Left renal cortex interstitium (tissue), 4 donors: ENCODE measurements at places on chromosomes 6 and 20. TPM values are rescaled to one million over a fixed set of nuclear protein-coding genes. Genes with fewer than 3 reads are reported as not detected.

ROMO1 gene
- polyA plus RNA-seq: 99.5 TPM

TSBP1 gene
- polyA plus RNA-seq: 0.24 TPM

- DNase-seq: no peak
Measured at GRCh38 chr6:43502666-43503065, 7.5 kb downstream of the LRRC73 start.

IGF2R gene
- 67.8 TPM for polyA plus RNA-seq

GRCh38 chr6:5308066-5308465 lies 46.8 kb downstream of the FARS2 start:
- no peak for DNase-seq

CGA gene
- 2.4 TPM for polyA plus RNA-seq

THBD gene
- polyA plus RNA-seq: 4.8 TPM

DNA sequence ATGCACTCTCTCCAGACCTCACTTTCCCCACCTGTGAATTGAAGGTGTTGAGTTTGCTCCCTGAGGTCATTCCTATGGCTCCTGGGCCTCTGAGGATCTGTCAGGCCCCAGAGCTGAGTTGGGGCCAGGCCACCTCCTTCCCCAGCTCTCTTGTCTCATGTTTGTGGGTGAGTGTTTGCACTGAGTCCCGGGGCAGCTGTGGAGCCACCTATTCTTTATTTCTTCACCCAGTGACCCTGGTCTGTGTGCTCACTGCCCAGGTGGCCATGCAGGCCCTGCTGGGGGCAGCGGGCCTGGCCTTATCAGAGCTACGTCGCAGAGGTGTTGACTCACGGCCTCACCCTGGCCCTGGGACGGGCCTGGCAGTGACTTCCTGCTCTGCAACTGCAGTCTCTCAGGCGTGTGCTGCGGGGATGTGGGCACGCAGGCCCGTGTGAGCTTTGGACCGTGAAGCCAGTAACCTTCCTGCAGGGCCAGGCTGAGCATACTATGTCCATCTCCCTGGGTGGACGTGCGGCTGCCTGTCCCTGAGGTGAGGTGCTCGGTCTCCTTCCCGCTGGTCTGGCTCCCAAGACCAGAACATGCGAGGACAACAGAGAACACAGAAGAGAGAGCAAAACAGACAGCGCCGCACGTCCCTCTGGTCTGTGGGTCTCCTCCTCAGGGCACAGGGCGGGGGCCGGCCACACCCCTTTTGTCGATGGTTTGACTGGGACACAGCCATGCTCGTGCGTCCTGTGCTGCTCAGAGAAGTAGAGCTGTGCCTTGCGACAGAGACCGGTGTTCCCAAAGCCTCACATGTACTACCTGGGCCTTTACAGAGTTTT lies 12.1 kb downstream of the TMEM181 start:
- DNase-seq: no peak

RAMACL gene
- polyA plus RNA-seq: 0.27 TPM

GRCh38 chr6:83190626-83191025 lies 2.4 kb downstream of the PGM3 start:
- no peak for DNase-seq

GRCh38 chr6:108336971-108337370 lies 42.1 kb downstream of the AFG1L start:
- no peak for DNase-seq

OSBPL2 gene
- polyA plus RNA-seq: 26.7 TPM

DNA sequence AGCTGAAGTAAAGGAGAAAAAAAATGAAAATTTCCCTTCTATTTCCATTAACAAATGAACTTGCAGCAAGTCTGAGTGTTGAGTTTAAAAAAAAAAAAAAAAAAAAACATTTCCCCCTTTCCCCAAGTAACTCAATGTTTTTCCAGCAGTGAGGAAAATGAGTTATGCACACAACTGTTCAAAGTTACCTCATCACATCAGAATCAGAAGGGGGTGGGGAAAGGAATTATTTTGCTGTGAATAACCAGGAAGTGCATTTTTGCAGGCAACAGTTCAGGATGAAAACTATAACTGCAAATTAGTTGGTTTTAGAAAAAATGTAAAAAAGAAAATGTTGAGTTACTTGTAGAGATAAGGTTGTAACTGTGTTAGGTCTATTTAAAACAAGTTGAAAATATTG lies 568.9 kb upstream of the CITED2 start:
- peak; percentile 49 for DNase-seq

DNA sequence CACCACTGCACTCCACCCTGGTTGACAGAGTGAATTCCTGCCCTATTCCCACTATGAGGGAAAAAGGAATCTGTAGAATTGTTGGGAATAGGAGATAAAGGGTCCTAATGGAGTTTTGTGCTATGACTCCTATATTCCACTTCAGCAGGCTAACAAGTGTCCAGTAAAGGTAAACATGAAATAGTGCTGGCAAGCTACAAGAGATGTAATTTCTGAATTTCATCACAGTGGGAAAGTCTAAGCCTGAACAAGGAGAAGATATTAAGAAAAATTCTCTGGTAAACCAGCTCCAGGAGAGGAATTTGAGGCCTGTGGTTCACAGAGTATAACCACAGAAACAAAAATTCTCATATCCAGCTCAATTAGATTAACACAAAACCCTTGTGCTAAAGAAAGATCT lies 10.3 kb upstream of the C6orf58 start:
- DNase-seq: no peak

- no peak for DNase-seq
Measured at GRCh38 chr6:157690441-157691210, 132.4 kb upstream of the SNX9 start.

DNA sequence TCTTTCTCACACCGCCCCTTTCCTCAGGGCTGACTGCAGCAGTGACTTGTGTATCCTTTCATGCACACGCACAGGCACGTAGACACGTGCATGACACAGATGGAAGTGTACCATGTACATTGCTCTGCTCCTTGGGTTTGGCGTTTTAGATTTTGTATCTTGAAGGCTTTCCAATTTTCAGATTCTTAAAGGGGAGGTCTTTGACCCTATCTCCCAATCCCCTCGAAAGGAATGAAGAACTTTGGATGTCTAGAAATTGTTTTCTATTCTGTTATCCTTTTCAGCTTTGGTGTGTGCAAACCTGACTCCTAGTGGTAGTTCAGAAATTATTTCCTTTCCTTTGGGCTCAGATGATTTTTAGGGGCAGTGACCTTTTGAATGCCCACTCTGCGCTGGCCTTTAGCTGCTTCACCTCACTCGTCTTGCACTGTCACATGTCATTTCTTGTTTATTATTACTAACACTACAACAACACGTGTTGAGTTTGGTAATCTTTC lies 63.0 kb downstream of the HIVEP1 start:
- no peak for DNase-seq

GRCh38 chr6:140744659-140745320 lies 1370.3 kb upstream of the CITED2 start:
- no peak for DNase-seq

RGS17 gene
- polyA plus RNA-seq: 3.6 TPM

ADAT2 gene
- polyA plus RNA-seq: 8.7 TPM

BPIFA1 gene
- polyA plus RNA-seq: not detected

CDSN gene
- not detected for polyA plus RNA-seq

- no peak for DNase-seq
Measured at GRCh38 chr20:62361799-62362589, 5.1 kb downstream of the LAMA5 start.

BHLHE23 gene
- polyA plus RNA-seq: not detected

DNA sequence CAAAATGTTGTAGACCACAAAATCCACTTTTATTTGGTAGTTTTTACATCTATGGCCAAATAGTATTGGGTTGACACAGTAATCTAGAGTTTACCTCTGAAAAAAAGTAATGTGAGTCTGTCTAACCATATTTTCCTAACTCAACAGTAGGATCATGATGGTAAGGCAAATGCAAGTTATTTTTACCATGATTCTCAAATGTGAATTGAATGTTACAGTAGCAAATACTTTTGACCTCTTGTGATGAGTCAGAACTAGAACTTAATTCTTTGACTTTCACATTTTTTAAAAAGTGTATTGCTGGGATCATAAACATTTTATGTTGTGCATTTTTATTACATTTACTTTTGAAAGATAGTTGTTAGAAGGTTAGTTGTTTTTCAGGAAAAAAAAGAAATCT lies 22.0 kb downstream of the RNF146 start:
- no peak for DNase-seq

- DNase-seq: no peak
Measured at GRCh38 chr6:32692019-32692418, 25.6 kb upstream of the HLA-DQB1 start.

DNA sequence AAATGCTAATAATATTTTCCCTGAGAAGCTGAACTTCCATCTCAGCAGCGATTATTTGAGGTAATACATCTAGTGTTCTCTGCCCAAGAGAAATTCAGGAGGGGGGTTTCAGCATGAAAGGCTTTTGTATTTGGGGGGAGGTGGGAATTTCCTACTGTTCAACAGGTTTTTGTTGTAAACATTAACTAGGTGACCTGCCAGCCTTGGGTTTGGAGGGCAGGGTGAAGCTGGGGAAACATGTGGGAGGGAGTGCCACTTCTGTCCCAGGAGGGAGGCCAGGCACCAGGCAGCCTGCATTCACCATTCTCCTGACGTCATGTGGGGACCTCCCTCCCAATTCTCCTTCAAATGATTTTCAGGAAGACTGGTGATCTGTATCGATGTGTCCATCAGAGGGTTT lies 37.7 kb upstream of the PKHD1 start:
- DNase-seq: peak; percentile 56

DNA sequence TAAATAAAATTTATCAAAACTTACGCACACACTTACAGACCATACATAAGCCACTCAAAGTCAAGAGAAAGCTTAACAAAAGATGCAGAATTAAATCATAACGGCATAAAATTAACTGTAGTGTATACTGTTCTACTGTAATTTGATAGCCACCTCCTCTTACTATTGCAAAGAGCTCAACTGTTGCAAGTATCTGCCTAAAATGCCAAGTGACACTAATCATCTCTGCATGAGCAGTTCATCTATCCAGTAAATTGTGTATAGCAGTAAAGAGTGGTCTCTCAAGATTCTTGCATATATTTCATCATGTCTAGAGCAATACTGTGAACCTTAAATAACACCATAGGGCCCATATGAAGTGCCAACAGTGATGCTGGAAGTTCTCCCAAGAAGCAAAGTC lies 12.3 kb downstream of the OR2H2 start:
- no peak for DNase-seq

- DNase-seq: no peak
Measured at GRCh38 chr6:119581220-119581619, 231.7 kb upstream of the MAN1A1 start.

MEI4 gene
- 2.2 TPM for polyA plus RNA-seq

DNA sequence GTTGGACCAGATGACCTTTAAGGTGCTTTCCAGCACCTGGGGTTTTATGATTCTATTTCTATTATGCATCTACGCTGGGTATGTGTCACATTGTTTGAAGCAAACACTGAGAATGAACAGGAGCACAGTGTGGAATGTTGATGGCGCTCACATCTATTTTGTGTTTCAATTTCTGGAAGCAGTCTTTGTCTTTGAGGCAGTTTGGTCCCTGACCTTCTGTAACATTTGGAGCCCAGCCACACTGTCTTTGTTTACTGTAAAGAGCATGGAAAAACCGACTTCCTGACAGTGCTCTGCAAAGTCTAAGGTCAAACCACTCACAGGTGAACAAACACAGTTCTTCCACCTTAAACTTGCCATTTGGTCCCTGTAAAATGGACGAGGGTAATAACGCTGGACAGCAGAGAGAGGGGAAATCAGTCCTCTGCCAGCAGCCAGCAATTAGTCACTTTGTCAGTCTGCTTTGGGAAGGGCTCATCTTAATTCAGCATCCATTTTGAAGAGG lies 155.5 kb downstream of the PRL start:
- DNase-seq: no peak

CASS4 gene
- polyA plus RNA-seq: 3.8 TPM

SLC4A11 gene
- polyA plus RNA-seq: 4.1 TPM

DLK2 gene
- polyA plus RNA-seq: 1.2 TPM

GNRH2 gene
- not detected for polyA plus RNA-seq

HCRTR2 gene
- polyA plus RNA-seq: 0.51 TPM
